NCI-H187 (cell line): ENCODE measurements at places on chromosomes 4 and X.

DNA sequence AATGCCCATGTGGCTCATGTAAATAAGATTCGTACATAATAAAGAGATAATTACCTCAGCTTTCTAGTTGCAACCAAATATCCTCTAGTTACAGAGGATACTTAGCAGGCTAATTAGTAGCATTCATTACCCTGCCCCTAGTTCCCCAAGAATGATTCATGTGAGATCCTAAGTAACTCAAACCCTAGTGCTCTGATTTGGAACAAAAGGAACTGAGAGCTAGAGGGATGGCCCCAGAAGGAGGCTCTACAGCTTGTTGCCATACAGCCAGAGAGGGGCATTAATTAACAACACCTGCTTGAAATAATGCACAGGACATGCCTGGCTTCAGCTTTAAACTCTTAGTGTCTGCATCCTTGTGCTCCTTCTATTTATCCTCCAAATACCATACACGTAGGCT is 32.6 kb upstream of the CBR4 start:
- DNase-seq, result no peak

DNA sequence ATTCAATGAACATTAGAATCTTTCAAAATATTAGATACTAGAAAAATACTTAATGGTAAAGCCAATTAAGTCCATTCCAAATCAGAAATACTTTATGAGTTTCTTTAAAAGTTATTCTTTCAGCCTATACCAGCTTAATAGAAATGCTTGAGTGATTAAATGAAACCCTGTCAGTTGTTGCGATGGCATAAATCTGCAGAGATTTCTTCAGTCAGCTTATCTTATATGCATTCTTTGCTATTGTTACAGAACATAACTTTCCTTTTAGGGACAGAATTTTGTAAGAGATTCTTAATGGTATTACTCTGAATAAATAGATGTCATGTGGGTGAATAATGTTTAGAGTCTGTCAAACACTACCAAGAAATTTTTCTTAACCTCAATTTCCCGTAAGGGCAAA is 325.0 kb upstream of the HAND2 start:
- DNase-seq, result no peak

DNA sequence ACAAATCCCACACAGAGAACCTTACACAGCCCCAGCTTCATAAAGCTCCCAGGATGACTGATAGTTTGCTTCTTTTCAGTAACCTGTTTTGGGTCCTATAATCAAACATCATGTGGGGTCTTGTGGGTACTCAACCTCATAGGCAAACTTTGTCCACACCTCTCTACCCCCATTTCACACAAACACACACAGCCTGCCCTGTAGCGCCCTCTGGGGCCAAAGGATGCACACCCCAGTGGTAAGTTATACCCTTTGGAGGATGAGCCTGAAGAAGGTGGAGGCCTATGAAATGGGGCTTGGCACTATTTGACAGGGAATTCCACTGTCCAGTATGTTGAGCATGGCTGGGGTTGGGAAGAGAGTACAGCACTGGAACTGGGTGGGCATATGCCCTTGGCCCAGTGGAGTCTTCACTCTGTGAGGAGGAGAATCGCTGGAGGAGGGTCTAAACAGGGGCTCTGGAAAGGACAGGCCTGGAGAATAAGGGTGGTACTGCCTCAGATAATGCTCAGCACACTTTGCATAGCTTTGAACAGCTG is 30.5 kb upstream of the COL25A1 start:
- no peak for DNase-seq

GRCh38 chr4:156969911-156970310 is 1.7 kb downstream of the PDGFC start:
- no peak for DNase-seq

DNA sequence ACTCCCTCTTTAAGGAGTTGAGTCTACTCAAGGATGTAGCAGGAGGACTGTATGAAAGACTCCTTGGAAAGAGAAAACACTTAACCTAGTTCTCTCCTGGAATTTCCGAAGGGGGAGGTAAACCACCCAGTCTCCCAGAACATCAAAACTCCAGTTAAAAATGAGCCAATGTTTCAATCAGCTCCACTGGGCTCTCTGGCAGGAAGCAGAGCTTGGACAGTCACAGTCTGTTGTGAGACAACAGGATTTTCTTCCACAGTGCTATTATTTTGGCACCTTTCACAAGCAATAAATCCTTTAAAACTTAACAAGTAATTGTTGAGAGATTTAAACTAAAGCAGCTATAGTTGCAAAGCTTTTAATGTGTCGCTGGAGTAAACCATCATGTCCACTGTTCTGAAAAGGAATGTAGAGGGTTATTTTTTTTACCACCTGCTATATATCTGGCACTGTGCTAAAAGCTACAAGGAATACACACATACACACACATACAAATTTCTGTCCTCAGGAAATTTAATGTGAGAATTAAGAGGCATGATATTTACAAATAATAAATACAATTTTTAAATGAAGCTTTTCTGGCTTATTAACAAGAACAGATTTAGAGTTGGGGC is 229.2 kb upstream of the INTU start:
- no peak for DNase-seq

- no peak for DNase-seq
Observed at GRCh38 chr4:15837591-15837990, 59.5 kb downstream of the CD38 start.

GRCh38 chrX:30364229-30364628 is 55.0 kb upstream of the NR0B1 start:
- DNase-seq, result peak; percentile 35

DNA sequence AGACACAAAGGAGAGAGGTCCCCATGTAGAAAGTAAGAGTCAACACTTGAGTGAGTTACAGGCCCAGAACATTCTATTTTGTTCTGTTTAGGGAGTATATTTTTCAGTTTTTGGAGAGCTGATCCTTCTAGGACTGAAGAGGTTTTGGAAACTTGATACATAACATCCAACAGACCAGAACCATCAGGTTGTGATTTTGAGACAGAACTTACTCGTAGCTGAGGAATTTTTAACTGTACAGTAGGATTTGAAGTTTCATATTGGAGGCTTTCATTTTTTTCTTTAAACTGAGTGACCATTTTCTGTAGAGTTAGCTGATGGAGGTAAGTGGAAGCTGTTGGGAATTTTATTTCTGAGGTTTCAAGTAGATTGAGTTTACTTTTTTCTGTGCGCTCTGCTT is 73.3 kb downstream of the NCAPG start:
- DNase-seq, result no peak

- DNase-seq, result no peak
Observed at GRCh38 chr4:173288296-173288695, 45.9 kb downstream of the HMGB2 start.

DNA sequence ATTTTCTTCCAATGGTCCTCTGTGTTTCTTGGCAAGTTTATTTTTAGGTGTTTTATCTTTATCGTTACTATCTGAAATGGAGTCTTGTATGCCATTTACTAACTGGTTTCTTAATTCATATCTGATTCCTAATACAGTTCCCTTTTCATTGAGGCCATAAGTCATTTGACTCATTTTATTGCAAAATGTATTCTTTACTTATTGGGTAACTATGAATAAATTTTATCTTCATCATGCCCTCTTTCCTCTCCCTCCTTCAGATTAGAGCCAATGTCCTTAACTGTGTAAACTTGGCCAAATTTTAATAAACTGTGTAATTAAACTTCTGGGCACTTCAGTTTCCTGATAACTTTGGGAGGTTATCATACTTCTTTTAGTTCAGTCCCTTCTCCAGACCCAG is 19.3 kb upstream of the MSMO1 start:
- DNase-seq, result no peak

- DNase-seq, result no peak
Observed at GRCh38 chrX:114073926-114074325, 510.0 kb upstream of the HTR2C start.

GRCh38 chr4:182585321-182585720 is 331.9 kb downstream of the DCTD start:
- DNase-seq, result no peak

- no peak for DNase-seq
Observed at GRCh38 chr4:24669751-24670150, 85.4 kb upstream of the DHX15 start.

- no peak for DNase-seq
Observed at GRCh38 chr4:18981234-18981615, 959.7 kb upstream of the LCORL start.

DNA sequence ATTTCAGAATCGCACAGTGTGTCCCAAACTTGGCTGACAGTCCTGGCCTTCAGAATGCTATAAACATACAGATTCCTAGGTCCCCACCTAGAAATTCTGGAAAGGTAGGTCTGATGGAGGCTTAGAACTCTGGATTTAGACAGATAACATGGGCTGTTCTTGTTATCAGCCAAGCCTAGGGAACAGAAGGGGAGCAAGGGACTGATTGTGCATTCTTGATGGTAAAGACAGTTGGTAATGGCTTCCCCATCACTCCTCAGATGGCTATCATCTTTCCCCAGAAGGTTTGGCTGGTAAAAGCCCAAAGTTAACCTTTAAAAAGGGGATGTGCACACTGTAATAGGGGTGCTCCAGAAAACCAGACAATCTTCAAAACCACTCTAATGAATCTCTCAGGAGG is 35.7 kb downstream of the DIPK2B start:
- no peak for DNase-seq

DNA sequence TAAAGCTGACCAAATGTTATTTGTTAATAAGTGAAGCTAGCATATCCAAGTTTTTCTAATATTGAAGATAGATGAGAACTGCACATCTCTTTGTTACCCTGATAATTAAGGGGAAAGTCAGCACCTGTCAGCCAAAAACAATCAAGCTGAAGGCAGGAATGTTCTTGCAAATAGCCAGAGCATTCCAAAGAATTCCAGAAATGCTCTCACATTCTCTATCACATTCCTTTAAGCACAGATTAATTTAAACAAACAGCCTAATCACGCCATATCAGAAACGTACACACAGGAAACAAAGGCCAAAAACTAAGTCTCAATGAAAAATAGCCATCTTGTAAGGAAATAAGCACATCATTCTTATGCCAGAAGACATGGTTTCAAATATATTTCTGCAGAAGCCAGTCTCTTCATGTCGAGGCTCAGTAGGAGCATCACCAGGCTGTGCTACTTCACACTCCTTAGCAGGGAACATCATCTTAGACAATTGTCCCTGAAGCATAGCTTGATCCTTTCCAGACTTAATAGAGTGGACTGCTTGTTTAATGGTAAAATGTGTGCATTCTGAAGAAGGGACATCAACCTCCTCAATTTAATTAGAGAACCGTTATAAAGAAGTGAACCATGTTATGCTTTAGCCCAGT is 252.9 kb upstream of the TTC29 start:
- DNase-seq, result no peak

DNA sequence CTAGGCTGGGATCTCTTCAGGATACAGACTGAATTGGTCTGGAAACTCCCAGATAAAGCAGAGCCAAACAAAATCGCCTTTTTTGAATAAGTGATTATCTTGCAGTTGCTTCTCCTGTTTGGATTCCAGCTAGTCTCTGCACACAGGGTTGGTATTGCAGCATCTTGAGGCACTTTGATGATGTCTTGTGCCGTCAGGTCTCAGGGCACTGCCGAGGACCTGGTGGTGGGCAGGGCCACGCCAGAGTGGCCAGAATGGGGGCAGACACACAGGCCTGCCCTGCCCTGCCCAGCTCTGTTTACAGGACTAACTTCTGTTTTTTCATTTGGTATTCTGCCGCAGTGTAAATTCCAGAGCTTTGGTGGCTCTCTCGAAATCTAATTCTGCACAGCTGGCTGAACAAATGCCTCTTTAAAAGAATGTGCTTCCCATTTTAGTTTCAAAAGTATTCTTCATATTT is 276.1 kb downstream of the NR3C2 start:
- no peak for DNase-seq

GRCh38 chrX:30060718-30061117 is 154.6 kb upstream of the MAGEB2 start:
- no peak for DNase-seq

DNA sequence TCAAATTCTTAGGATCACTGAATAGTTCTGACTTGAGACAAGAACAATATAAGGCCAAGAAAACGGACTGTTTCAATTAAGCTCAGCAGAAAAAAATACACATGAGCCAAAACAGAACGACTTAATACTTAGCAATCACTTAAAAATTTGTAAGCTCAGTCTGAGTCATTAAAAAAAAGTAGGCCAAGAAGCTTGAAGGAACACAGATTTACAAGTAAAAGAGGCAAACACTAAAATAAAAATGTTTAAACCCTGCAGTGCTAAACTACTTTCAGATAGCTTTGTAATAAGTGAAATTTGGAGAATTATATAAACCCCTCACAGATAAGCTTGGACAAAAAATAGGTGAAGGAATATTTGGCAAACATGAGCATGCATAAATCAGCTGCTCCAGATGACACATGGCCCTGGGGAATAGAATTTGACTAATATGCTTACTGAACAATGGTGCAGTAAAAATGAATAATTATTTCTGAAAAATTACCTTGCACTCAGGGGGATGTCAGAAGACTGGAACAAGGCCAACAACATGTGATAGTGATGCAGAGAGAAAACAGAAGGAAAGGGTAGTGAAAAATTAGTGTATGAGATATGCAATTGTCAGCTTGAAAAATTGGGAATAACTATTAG is 49.6 kb downstream of the LNX1 start:
- DNase-seq, result no peak

GRCh38 chr4:86531440-86531839 is 62.7 kb upstream of the PTPN13 start:
- no peak for DNase-seq

DNA sequence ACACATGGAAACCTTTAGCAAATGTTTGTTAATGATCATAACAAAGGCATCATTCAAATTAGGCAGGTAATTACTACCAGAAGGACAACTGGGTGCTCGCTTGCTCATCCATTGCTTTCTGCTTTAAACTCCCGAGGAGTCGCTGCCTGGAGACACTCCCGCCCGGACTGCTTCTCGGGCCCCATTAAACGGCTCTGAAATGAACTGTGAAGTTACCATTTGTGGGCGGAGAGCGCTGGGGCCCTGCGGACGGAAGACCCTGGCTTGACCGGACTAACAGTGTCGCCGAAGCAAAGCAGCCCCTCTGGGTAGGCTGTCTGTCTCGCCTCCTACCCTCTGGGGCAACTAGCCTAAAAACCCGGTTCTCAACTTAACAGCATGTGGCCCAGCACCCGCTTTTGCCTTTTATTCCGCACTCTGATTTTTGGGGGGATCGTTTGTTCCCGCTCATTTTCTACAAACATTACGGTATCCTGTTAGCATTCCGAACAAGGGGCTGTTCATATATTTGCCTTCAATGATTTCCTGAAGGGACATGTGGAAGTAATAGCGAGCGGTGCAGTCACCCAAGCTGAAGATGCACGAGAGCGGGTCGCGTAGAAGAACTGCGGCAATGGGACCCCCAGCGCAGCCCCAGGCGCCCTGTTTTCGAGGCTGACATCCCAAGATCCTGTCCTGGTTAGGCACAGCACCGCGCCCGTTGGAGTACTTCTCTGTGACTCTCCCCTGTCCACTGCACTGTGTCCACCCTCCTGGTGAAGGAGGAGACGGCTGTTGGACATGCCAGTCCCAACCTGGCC is 1.6 kb upstream of the PDGFRA start:
- no peak for DNase-seq

GRCh38 chr4:109011241-109012026 is 248.6 kb upstream of the ETNPPL start:
- no peak for DNase-seq

- no peak for DNase-seq
Observed at GRCh38 chr4:8732681-8733243, 138.9 kb downstream of the HMX1 start.

- DNase-seq, result no peak
Observed at GRCh38 chr4:180541678-180542077, 1701.5 kb upstream of the TENM3 start.
